ENCODE measurements at places on chromosomes 7 and 10. TPM values are rescaled to one million over a fixed set of nuclear protein-coding genes. Genes with fewer than 3 reads are reported as not detected.

ZNF33A gene
- 29.8 TPM for total RNA-seq

HTRA1 gene
- not detected for total RNA-seq

SLC26A3 gene
- total RNA-seq = not detected

PAOX gene
- total RNA-seq = 6.2 TPM

PNLIPRP1 gene
- total RNA-seq = not detected

CUZD1 gene
- total RNA-seq = 3.0 TPM

LRRC18 gene
- total RNA-seq = not detected
